Left lung (tissue), 14 donors: ENCODE measurements at places on chromosomes 3 and 15.

GRCh38 chr15:44102675-44103254 lies 92.3 kb downstream of the FRMD5 start:
- DNase-seq, result peak; percentile 6

- DNase-seq, result peak; percentile 26
Observed at GRCh38 chr3:127707851-127708411, 35.2 kb downstream of the ABTB1 start.

DNA sequence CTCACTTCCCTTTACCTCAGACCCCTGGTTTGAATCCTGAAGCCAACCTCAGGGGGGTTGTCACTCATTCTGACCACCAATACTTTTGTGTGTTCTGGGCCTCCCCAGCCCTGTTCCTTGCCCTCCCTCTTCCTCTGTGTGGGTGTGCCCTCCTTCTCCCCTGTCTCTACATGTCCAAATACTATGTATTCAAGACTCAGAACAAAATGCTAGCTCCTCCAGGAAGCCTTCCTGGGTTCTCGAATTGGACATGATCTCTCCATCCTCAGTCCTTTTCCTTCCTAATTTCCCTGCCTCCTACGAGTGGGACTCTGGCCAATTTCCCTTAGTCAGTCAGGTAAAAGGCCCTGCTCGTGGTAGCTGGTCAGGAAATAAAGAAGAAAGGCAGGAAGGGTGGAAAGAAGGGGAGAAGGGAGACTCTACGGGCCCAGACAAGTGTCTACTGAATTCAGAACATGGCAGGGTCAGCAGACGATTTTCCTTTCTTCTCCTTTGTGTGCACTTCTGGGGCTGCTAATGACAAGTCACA lies 79.7 kb downstream of the BDH1 start:
- DNase-seq, result no peak

- DNase-seq, result no peak
Observed at GRCh38 chr3:154758109-154758868, 321.8 kb upstream of the MME start.

- no peak for DNase-seq
Observed at GRCh38 chr3:31289584-31289983, 243.1 kb upstream of the STT3B start.

DNA sequence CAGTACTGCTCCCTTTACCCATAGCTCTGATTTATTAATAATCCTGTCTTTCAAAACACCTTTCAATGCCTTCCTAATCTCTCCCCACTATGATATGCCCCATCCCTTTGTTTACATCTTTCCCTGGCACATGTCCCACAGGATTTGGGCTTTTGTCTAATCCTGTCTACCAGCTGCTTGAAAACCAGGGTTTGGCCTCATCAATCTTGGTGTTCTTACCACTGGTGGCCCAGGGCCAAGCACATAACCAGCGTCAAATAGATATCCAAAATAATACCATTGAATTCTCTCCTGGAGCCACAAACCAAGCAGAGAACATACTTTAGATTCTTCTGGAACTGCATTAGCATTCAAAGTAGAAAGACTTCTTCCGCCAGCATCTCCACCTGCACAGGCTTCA lies 104.8 kb upstream of the PPP2R3A start:
- DNase-seq, result no peak

GRCh38 chr15:72319360-72319984 lies 485 bp downstream of the CELF6 start:
- DNase-seq, result peak; percentile 68

DNA sequence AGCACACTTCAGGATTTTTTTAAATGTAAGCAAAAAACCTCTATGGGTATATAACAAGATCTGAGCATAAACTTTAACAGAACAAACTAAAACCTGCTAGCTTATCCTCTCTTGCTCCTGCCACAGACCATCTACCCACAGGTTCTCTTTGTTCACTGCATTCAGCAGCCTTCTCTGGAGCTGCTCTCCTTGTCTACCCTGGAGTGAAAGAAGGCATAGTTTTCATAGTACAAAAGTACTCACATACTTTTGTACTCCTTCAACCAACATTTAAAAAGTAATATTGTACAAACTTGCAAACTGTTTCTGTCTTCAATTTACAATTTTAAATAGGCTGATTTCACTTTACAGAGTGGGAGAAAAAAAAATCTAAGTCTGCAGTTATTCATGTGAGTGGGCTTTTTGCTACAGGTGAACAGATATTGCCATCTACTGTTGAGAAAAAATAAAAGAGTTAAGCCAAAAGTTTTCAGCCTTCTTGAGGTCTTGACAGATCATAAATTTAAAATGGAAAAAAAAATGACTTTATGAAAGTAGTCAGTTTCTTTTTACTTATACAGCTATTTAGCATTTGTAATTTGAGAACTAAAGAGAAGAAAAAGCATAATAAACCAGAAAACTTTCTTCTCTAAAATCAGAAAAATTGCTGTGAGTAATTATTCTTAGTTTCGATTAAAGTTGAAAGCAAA lies 20.4 kb downstream of the TERC start:
- DNase-seq, result peak; percentile 37

DNA sequence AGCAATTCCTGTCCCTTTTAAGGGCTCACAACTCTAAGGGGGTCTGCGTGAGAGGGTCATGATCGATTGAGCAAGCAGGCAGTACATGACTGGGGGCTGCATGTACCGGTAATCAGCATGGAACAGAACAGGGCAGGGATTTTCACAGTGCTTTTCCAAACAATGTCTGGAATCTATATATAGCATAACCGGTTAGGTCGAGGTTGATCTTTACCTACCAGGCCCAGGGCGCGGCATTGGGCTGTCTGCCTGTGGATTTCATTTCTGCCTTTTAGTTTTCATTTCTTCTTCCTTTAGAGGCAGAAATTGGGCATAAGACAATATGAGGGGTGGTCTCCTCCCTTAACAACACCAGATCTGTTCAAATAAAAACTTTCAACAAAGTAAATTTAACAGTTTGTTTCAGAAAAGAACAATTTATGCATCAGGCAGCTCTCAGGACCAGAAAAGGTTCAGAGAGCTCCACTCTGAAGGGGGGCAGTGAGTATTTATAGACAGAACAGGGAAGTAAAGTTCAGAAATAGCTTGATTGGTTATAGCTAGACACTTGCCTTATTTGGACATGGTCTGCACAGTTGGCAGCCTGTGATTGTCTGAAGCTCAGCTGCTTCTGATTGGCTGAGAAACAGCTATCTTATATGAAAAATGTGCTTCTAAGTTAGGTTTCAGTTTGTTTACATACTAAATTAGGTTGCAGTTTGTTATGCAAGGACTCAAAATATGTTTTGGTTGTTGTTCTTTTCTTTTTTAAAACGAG lies 17.2 kb upstream of the B4GALT4 start:
- no peak for DNase-seq

DNA sequence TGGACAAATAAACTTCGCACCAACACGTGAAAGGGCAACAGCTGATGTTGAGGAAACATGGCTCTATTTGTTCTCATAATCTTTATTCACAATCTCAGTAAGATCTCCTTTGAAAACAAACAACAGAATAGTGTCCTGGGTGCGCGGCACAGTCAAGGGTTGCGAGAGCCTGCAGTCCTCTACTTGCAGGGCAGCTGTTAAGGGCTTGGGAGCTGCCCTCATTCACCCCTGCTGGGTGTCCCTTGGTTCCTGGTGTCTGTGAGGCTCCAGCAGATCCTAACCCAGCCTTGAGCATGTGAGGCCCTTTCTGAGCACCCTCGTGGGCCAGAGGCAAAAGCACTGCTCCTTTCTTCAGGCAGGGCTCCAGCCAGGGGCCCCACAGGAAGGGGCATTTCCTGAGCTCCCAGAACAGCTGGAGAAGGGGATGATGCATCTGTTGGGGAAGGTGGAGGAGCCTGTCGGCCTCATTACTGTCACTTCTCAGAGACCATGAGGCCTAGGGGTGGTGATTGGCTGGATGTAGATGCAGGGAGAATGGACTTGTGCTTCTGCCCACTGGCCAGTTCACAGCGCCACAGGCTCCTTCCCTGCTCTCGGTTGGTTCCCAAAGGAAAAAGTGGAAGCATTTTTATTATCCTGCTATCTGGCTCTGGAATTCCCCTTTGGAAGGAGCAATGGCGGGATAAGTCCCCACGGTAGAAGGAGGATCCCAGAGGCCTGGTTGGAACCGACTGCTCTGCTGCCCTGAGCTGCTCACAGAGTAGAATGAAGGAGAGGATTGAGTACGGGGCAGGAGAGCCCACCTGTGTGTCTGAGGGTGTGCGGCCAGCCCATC lies 51.9 kb upstream of the KLF13 start:
- DNase-seq, result no peak

GRCh38 chr15:58046467-58046866 lies 19.0 kb downstream of the ALDH1A2 start:
- DNase-seq, result no peak

GRCh38 chr15:34102175-34102925 lies 467 bp downstream of the PGBD4 start:
- no peak for DNase-seq

DNA sequence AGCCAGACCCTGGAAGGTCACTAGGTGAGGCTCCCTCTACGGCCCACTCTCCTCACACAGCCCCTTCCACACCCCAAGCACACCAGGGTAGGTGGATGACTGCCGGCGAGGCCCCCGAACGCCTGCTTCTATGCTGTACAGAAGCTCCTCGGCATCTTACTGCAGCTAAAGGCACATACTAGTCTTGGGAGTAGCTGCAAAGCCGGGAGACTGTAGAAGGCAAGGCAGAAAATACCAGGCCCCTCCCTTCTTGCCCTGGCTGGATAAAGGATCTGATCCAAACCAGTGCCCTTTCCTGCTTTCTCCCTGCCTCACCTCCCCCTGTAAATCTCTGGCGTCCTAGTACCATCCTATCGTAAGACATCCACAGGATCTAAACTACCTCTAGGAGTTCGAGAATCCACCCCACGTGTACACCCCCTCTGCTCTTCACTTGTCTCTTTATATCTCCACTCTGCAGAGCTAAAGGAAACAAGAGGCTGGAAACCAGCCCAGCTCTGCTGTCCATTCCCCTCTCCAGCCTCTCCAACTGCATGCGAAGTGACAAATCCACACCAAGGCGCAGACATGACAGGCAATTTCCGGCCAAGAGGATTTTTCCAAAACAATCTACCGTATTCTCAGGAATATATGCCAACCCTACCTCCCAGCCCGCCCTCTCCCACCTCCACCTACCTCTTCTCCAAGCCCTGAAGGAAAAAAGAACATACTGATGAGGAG lies 11.8 kb downstream of the TNK2 start:
- DNase-seq, result no peak

GRCh38 chr3:149267565-149267964 lies 45.9 kb upstream of the CP start:
- DNase-seq, result no peak

- DNase-seq, result no peak
Observed at GRCh38 chr3:66302288-66302687, 81.5 kb downstream of the SLC25A26 start.

GRCh38 chr15:36832774-36833463 lies 253.5 kb downstream of the CDIN1 start:
- no peak for DNase-seq

DNA sequence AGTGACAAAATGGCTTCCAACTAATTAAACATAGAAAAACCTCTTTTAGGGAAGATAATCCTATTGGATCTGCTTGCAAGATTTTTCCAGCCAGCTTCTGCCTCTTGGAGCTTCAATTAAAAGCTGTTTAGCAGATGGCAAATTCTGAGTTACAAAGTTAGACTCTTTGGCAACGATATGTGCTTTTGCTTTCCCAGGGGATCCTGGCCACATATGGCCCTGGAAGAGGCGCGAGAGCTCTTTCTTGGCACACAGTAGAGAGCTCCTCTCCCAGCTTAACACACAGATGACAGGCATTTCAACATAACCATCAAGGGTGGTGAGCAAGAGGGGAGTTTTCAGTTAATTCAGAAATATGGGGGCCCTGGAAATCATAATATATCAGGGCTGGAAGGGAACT lies 41.6 kb upstream of the GALNT15 start:
- peak; percentile 69 for DNase-seq

GRCh38 chr3:180871901-180872300 lies 40.6 kb upstream of the FXR1 start:
- no peak for DNase-seq

DNA sequence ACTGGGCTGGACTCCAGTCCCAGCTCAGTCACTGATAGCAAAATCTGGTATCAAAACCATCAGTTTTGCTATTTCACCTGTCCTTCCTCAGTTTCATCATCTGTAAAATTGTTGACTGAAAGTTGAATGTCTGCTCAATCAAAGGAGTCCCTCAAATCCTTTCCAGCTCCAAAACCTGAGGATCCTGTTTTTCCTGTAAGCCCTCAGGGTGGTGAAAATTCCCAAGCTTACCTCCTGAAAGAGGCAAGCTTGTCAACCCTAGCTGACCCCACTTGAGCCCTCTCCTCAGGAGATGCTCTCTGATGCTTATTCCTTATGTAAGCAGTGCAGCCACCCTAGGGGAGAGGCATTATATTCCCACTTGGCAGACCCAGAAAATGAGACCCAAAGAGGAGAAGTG lies 82.6 kb downstream of the HMG20A start:
- DNase-seq, result no peak

GRCh38 chr3:187997946-187998561 lies 155.9 kb upstream of the LPP start:
- DNase-seq, result no peak

GRCh38 chr3:180571831-180572598 lies 29.9 kb upstream of the TTC14 start:
- DNase-seq, result no peak

DNA sequence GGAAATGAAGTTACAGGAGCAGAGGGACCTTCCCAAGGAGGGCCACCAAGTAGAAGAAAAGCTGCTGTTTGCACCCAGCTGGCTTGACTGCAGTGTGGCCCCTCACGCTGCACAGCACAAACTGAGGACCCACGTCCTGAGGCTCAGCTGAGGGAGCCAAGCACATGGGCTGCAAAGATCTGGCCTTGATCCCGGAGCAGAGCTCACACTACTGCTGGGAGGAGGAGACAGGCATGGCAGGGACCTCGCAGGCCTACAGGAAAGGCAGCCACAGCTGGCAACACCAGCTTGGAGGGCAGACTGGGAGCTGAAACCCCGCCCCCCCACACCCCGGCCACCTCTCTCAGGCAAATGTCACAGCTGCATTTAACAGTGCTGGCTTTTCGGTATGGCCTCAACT lies 39.7 kb downstream of the KLHL25 start:
- peak; percentile 55 for DNase-seq

GRCh38 chr3:137669519-137670060 lies 94.5 kb upstream of the SOX14 start:
- no peak for DNase-seq

DNA sequence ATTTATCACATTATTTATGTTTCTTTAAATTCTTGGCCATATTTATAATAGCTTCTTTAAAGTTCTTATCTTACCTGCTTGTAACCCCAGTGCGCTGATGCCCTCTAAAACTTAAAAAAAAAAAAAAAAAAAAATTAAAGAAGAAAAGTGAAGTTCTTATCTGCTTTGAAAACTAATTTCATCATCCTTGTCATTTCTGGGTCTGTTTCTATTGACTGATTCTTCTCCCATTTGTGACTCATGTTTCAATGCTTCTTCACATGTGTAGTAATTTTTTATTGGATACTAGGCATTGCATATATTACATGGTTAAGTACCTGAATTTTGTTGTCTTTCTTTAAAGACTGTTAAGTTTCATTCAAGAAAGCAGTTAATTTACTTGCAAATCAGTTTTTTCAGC lies 3.4 kb upstream of the SEC22A start:
- DNase-seq, result no peak
